Right lung (tissue), 10 donors: ENCODE measurements at places on chromosomes 3 and 15. TPM values are rescaled to one million over a fixed set of nuclear protein-coding genes. Genes with fewer than 3 reads are reported as not detected.

The ZNF621 gene
- 36.8 TPM for polyA plus RNA-seq

The OCA2 gene
- 19.4 TPM for polyA plus RNA-seq

The LSG1 gene
- 39.3 TPM for polyA plus RNA-seq

The CEP19 gene
- polyA plus RNA-seq = 5.8 TPM

The TERC gene
- polyA plus RNA-seq = not detected

The LRRN1 gene
- 23.4 TPM for polyA plus RNA-seq

The GRK7 gene
- 0.14 TPM for polyA plus RNA-seq

The FRMD5 gene
- 1.7 TPM for polyA plus RNA-seq

The SLC9C1 gene
- 1.7 TPM for polyA plus RNA-seq

The LRRK1 gene
- polyA plus RNA-seq = 2.8 TPM
